GM20000 (cell line): ENCODE measurements at places on chromosomes 16 and 17.

DNA sequence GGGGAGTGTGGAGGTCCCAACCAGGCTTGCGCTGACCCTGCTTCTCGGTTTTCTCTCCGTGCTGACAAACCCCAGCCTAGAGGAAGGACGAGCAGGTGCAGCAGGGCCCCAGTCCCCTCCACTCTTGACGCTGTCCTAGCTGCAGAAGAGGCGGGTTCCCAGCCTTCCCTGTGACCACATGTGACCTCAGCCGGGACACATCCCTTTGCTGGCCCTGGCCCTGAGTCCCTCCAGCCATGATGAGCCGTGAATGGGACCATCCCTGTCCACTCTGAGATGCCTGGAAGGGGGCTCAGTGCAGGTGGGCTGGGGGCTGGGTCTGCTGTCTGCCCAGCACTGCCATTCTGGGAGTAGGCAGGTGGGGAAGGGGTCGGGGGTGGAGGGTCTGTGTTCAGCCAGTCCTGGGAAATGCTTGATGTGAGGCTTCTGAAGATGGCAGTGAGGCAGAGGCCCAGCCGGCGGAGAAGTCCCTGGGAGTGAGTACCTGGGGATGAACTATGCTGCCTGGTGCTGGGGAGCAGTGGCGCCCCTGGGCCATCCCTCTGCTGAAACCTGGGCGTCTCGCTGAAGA is 1.9 kb upstream of the TUBB3 start:
- DNase-seq: no peak

- DNase-seq: no peak
Observed at GRCh38 chr17:6170349-6170748, 100.2 kb downstream of the WSCD1 start.

- DNase-seq: peak; percentile 73
Observed at GRCh38 chr17:164303-165235, 16.9 kb downstream of the DOC2B start.

- DNase-seq: no peak
Observed at GRCh38 chr16:88088161-88088581, 136.9 kb downstream of the BANP start.

DNA sequence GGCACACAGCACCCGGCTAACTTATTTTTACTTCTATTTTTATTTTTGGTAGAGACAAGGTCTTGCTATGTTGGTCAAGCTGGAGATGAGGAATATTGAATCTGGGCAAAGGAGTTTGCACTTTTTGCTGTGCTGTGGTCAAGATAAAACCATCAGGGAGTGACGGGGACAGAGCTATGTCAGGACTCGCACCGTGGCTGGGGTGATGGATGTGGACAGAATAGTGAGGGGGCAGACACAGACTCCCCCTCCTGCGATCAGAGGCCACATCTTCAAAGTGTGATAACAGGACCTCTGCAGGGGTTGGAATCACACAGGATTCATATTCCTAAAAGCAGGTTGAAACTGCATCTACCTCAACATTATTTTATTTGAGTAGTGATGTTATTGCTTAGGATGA is 25.6 kb downstream of the IL21R start:
- no peak for DNase-seq

DNA sequence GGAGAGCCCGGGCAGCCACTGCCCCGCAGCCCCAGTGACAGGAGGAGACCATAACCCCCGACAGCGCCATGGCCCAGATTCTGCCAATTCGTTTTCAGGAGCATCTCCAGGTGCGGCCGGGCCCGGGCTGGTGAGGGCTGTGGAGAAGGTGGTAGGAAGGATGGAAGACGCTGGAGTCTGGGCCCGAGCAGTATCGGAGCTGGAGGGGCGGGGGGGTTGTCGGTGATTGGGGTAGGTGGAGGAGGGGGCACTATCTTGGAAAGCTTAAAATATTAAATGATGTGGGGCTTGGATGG is 317 bp downstream of the CLTC start:
- no peak for DNase-seq

DNA sequence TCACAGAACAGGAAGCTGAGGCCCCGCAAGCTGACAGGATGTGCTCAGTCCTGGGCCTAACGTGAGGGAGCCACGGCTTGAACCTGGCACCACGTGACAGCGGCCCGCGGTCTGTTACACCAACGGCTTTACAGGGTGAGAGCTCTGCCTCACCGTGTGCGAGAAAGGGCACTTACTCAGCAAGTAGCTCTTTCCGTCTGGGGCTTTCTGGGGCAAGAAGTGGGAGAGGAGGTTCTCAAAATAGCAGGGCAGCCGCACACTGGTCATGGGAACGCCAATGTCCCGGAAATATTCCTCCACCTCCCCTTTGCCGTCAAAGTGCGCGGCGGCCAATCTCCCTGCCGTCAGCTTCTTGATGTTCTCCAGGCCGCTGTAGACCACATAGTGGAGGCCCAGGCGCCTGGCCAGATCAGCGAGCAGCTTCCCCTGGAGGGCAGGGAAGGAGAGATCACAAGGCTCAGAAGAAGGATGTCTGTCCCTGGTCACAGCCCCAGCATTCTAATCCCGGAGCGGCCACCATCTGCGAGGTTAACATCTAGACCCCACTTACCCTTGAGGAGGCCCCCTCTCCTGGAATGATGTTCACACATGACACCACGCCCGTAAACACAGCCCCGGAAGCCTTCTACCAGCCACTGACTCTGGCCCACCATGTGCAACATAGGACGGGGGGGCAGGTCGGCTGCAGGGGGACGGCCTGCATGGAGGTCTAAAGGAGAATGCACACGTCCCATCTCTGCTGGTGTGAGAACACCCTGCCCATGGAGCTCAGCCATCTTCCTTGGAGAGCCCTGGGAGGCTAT is 8.2 kb downstream of the NMRAL1 start:
- no peak for DNase-seq

DNA sequence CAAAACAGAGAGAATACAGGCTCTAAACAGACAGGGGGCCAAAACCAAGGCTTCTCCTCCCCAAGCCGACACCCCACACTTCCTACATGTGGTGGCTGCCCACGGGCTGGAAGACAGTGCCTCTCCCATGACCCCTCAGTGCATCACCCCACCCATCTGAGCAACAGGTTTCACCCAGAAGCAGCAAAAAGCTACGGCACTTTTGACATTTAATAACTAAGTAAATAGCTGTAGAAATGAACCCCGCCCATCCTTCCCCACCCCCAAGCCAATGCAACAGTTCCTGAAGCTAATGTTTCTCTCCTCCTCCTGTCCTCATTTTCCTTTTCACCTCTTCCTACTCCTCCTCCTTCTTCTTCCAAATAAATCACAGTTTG is 9.9 kb upstream of the SOX9 start:
- no peak for DNase-seq

- peak; percentile 69 for DNase-seq
Observed at GRCh38 chr17:4584101-4584916, at the start of gene SMTNL2. Gene SMTNL2, plus strand, starts transcription at chr17:4584529. Its CDS starts 77 bp downstream, at chr17:4584606.

- no peak for DNase-seq
Observed at GRCh38 chr17:82298538-82299421, 18.6 kb downstream of the CD7 start.

DNA sequence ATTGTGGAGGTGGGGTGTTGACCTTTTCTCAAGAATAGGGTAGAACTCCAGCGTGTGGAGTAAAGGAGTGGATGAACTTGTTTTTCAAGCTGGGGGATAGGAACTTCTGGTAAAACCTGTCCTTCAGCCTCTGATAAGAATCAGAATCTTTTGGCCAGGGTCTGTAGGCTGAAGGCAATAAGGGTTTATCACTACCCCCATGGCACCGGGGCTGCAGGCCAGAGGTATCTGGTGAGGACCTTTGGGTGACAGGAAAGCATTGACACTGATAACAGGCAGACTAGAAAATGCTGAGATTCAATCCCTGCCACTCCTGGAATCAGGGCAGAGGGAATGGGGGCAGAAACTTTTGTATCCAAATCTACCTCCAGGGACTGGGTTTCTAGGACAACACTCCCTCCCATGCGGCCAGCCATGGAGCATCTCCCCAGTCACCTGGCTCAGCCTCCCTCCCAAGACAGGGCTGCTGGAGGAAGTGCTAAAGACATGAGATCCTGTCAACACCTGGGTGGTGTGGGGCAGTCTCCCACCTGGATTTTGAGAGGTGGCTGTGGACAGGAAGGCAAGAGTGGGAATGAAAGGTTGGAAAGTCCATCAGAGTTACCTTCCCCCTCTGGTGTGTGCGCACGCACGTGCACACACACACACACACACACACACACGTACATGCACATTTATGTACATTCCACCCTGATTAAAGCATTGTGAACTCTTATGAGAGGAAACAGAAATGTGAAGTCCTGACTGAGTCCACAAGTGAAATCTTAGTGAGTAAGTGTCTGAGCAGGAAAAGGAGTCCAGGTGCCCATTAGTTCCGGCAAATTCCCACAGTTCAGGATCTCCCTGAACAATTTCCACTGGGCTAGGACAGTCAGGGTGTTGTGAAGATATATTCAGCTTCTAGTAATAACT is 53.1 kb upstream of the MARCHF10 start:
- no peak for DNase-seq

- DNase-seq: no peak
Observed at GRCh38 chr17:69018022-69018615, 42.6 kb downstream of the ABCA9 start.

DNA sequence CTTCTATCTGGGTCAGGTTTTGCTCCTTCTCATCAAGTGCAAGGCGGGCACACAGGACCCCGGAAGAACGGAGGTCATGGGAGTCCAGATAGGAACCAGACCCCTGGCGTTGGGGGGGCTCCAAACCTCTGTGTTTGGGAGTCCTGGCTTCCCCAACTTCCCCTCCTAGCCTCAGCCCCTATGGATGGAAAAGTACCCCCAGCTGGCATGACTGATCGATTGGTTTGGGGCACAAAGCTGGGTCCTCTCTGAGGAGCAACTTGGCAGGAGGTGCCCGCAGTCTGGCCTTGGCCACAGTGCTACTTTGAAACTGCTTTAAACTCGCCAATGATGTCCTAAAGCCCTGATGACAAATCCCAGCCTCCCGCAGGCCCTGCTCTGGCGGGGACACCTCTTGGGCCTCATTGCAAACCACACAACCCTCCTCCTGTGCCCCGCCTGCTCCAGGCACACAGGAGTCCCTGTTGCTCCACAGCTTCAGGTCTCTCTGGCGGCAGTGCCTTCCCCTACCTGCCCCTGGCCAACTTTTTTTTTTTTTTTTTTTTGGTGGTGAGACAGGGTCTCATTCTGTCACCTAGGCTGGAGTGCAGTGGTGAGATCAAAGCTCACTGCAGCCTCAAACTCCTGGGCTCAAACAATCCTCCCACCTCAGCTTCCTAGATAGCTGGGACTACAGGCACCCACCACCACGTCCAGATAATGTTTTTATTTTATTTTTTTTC is 38.0 kb upstream of the SNN start:
- DNase-seq: no peak

DNA sequence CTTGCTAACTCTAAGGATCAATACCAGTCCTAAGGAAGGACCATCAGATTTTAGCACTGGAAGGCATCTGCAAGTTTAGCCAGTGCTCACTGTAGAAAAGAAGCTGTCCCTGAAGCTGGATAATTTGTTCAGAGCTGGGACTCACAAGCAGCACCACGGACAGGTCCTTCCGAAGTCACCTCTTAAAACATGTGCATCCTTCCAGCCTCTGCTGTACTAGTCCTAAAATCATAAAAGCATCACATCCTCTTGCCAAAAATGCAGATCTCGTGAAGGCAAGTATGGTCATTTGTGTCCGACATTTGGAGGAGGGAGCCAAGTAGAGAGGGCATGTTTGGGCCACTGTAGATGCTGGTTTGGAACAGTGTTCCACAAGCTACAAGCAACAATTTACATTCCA is 506.9 kb downstream of the RBFOX1 start:
- DNase-seq: no peak

DNA sequence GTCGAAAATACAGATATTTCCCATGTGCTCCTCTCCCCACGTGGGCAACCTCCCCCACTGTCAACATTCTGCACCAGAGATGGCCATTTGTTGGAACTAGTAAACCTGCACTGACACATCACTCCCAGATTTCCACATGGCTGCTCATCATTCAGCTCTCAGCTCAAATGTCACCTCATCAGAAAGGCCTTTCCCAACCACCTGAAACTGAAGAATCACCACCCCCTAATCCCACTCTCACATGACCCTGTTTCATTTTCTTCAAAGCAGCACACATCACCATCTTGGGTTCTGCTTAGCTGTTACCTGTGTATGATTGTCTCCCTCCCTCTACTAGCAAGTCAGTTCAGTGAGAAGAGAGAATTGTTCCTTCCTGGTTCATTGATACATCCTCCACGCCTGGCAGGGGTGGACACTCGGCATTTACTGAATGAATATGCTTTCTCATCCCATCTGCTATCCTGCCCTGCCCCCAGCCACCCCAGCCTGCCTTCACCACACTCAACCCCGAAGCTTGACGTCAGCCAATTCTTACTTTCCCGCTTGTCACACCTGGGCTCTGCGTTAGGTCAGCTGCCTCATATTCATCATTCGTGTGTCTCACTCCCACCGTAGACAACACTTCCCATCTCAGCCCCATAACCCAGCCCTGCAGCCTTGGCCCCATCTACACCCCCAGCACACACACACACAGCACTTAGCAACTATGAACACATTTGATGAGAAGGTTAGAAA is 1.5 kb downstream of the C17orf114 start:
- DNase-seq: no peak

GRCh38 chr16:1150511-1150982 is 2.4 kb upstream of the CACNA1H start:
- no peak for DNase-seq

- no peak for DNase-seq
Observed at GRCh38 chr17:29514792-29515191, 52.0 kb downstream of the ABHD15 start.

DNA sequence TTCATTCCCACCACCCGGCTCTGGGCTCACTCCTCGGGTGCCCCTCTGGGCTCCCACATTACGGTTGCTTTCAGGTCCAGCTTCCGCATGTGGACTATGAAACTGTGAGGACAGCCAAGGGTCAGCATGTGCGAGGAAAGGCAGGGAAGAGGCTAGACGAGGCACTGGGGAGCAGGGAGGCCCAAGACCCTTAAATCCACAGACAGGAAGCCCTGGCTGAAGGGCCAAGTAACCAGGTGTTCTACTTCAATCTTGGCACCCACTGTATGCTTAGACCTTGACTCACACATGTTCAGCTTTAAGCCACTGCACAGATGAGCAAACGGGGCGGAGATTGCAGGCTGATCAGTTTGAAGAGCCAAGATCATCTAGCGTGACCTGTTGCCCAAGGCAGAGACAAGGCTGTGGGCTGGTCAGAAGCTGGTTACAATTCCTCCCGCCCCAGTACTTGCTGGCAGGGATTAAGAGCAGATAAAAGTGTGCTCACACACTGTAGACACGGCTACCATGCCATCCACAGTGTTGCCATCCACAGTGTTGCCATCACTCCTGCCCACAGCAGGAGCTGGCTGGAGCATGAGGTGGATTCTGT is at the start of gene CES4A:
TSS of gene CES4A (plus strand) at position 393 of the 592 bp plus-strand sequence. CDS start at position 577, 184 bp downstream.
- DNase-seq: no peak

- no peak for DNase-seq
Observed at GRCh38 chr17:72710834-72711233, 381.7 kb downstream of the SLC39A11 start.

DNA sequence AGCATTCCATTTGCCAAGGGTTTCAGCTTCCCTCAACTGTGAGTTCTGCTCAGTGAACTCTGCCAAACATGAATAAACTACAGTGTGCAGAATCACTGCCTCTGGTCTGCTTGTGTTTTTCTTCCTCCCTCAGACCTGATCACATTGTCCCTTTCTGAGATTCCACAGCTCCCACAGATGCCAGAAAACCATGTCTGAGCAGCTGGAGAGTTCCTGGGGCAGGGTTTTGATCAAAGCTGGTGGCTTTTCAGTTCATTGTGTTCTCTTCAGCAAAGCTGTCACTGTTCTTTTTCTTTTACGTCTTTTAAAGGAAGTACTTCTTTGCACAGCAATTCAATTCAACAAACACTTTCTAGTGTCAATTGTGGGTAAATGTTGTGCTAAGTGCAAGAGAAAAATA is 555.8 kb downstream of the RBFOX1 start:
- no peak for DNase-seq

- no peak for DNase-seq
Observed at GRCh38 chr16:84459533-84459894, 44.9 kb downstream of the MEAK7 start.
